ENCODE measurements at places on chromosomes 16 and 17.

GRCh38 chr16:72646615-72647014 lies 401.3 kb downstream of the ZFHX3 start:
- no peak for DNase-seq

DNA sequence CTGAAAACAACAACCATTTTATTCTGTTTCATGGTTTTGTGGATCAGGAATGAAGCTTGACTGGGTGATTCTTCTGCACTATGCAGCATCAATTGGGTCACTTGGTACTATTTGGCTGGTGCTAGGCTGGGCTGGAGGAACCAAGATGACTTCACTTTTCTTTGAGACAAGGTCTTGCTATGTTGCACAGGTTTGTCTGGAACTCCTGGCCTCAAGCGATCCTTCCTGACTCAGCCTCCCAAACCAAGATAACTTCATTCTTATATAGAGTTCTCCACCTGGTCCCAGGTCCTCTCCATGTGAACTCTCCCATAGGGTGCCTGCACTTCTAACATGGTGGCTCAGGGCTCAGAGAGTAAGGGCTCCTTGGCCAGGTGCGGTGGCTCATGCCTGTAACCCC lies 1.9 kb upstream of the PIPOX start:
- DNase-seq = no peak

- DNase-seq = no peak
Observed at GRCh38 chr16:50275098-50275415, 8.7 kb downstream of the ADCY7 start.

- DNase-seq = no peak
Observed at GRCh38 chr17:39170109-39170508, 4.1 kb upstream of the ARL5C start.

- no peak for DNase-seq
Observed at GRCh38 chr17:15185625-15185991, 79.5 kb downstream of the PMP22 start.

DNA sequence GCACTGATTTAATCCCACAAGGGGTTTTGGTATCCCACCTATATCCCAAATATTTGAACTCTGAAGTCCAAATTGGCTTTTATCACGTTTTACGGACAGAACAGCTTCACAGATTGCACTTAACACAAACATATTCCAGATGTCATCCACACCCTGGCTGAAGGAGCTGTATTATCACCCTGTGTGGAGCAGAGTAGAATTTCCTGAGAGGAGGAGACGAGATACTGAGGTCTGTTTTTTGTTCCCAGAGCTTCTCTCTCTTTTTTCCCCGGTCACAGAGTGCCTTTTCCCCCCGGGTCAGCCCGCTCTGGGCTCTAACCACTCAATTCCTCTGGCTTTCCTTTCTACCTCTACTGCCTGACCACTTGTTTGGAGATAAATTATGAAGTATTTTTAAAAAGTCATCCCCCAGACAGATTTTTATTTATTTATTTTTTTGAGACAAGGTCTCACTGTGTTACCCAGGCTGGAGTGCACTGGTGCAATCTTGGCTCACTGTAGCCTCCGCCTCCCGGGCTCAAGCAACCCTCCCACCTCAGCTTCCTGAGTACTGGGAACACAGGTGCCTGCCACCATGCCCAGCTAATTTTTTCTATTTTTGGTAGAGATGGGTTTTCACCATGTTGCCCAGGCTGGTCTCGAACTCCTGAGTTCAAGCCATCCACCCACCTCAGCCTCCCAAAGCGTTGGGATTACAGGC lies 30.7 kb downstream of the DNAH2 start:
- no peak for DNase-seq

DNA sequence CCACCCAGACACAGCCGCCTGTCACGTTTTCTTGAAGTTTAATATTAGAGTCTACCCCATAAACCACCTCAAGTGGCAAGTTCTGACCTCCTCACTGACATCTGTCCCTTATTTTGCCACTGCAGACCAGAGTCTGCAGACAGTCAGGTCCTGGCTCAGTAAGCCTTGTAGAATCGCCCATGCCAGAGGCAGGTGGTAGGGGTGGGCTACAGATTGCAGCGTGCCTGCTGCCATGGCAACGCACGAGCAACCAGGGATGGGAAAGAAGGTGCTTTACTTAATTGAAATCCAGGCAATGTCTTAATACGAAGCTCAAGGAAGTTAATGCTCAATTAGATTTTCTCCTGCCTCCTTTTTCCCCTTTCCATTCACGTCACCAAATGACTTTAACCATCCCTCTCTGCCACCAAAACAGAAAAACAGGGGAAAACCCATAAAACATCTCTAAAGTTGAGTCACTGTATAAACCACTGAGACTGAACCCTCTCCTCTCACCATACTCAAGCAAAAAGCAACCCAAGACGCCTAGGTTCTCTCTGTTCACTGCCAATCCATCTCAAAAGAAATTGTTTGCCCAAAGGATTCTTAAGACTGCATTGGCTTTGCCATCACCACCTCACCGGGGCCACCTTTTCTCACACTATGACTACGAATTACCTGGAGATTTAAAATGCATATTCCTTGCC lies 228.8 kb downstream of the SLC39A11 start:
- DNase-seq = no peak

DNA sequence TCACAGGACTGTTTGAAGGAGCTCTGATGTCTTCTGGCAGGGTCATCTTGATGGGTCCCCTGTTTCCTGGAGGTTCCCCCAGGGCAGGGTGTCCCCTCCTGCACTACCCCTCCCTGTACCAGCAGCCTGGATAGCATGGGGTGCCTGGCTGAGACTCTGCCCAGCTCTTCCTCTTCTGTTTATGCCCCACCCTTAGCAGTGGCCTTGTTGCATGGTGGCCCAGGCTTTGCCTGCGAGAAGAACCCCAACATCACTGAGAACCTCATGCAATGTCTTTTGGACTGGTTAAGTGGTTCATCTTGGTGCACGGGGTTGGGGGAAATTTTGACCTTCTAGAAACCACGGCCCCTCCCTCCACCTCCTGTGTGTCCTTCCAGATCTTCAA lies 121.8 kb downstream of the IRX3 start:
- no peak for DNase-seq

DNA sequence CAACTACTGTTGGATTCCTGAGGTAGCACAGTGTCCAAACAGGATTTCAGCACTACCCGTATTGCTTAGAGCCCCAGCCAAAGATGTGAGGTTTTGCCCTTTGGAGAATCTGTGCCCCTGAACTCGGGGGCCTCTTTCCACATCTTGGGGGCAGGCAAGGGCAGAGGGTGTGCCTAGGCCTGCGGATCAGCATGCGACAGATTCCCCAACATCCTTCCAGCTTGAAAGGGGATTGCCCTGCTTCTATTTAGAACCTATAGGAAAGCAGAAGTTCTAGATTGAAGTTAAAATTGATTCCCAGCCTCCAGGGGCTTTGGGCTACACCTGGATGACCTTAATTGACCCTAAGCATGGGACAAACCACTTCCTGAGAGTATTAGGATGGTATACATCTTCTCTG lies 19.6 kb downstream of the NOD2 start:
- DNase-seq = no peak

- DNase-seq = no peak
Observed at GRCh38 chr17:82817947-82818346, 21.9 kb downstream of the ZNF750 start.

- DNase-seq = no peak
Observed at GRCh38 chr16:24152826-24153225, 103.3 kb upstream of the CACNG3 start.

- DNase-seq = no peak
Observed at GRCh38 chr16:7532534-7532933, 199.9 kb downstream of the RBFOX1 start.

GRCh38 chr17:38628441-38628840 lies 22.7 kb upstream of the SRCIN1 start:
- DNase-seq = no peak

- DNase-seq = no peak
Observed at GRCh38 chr17:34366010-34366409, 3.0 kb upstream of the CCL1 start.

GRCh38 chr17:16516594-16517051 lies 24.6 kb upstream of the LRRC75A start:
- DNase-seq = no peak

GRCh38 chr16:87284183-87284582 lies 33.0 kb downstream of the C16orf95 start:
- DNase-seq = no peak

GRCh38 chr17:80133626-80133970 lies 13.3 kb downstream of the EIF4A3 start:
- no peak for DNase-seq

DNA sequence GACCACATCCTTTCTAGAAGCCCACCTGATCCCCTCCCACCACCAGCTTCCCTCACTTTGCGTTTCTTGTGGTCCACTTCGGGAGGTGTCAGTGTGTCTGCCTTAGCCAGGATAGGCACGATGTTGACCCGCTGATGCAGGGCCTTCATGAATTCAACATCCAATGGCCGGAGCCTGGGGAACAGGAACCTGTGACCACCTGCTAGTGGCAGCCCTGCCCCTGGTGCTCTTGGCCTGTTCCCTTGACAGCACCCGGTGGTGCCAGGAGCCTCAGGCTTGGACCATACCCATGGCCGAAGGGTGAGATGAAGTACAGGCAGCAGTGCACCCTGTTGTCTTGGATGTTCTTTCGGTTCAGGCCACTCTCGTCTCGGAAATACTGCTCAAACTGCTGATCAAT lies 7.2 kb upstream of the MTMR4 start:
- DNase-seq = no peak

DNA sequence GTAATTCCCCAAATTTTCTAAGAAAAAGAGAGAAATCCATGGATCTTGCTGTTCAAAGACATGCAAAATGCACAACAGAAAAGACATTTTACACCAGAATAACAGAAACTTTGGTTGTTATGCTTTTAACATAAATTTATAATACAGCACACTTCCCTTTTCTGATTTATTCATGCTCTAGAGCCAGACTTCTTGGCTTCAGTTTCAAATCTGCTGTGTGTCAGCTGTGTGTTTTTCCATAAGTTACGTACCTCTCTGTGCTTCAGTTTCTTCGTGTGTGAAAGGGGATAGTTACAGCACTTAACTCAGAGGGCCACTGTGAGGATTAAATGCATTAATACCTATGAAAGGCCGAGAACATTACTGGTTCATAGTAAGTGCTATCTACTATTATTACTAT lies 6.8 kb upstream of the CCL3L1 start:
- no peak for DNase-seq

- no peak for DNase-seq
Observed at GRCh38 chr16:29683543-29684090, 4.6 kb downstream of the QPRT start.

DNA sequence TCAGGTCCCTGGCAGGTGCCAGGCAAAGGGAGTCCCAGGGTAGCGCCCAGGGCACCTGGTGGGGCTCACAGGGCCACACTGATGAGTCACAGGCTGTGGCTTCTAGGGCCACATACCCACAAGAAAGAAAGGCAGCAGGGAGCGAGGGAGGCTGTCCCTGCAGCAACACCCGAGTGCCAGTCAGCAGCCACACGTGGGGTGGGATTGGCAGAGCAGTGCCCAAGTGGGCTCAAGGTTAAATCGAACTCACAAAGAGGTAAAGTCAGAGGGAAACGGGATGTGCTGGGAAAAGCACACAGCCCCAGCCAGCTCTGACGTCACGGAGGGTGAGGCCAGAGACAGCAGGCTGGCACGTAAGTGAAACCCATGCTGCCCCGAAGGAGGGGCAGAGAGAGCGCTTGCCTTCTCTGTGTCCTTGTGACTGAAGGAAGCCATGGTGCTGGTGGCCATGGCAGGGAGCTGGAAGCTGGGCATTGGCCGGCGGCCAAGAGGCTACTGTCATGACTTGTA lies 33.8 kb downstream of the FA2H start:
- DNase-seq = no peak

DNA sequence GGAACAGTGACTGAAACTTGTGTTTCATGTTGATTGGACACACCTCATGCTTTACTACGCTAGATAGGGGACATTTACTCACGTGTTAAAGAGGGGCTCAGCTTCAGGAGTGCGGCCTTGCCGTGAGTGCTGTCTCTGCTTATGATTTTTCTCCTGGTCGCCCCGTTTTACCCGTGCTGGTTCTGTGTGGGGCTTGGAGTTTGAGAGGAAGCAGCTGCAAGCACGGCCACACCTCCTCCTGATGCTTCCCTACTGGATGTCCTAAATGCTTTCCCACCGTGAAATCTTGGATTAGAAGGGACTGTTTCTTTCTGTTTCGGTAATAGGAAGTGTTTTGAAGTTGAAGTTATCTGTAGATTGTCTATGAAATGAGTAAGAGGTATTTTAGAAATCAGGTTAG lies 54.0 kb upstream of the ZNF750 start:
- no peak for DNase-seq

GRCh38 chr17:75922173-75922961 lies 17.7 kb upstream of the MRPL38 start:
- no peak for DNase-seq

GRCh38 chr16:54438469-54438868 lies 151.9 kb upstream of the IRX3 start:
- DNase-seq = no peak

DNA sequence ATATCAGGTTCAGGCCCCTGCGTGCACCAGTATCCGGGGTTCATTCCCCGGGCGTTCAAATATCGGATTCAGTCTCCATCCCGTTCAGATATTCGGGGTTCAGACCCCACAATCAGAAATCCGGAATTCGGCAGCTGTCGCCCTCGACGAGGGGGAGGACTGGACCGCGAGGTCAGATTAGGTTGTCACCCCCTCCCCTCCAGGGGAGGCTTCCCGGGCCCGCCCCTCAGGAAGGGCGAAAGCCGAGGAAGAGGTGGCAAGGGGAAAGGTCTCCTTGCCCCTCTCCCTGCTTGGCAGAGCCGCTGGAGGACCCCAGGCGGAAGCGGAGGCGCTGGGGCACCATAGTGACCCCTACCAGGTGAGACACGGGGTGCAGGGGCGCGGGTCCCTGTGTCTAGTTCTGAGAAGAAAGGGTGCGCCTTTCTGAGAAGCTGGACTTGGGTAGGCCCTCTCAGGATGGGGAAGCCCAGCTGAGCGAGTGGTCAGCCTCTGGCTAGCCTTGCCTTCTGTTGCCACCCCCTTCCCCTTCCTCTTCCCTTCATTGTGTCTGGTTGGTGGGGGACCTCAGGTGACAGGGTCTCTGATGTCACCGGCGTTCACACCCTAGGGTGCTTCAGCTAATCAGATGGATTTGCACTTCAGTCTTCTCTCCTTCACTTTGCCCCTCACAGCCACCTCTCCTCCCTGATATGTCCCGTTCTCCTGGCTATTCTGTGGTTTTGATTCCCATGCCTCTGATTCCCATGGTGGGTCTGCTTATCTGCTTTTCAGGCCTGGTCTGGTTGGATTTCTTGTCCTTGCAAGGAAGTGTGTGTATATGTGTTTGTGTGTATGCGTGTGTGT lies 844 bp downstream of the TAOK2 start:
- DNase-seq = peak; percentile 40

GRCh38 chr16:27236635-27237218 lies 31.8 kb downstream of the NSMCE1 start:
- peak; percentile 57 for DNase-seq

All from CD4-positive, alpha-beta T cell treated with Interleukin-1 beta for 1 hour (primary cell).